ENCODE measurements at places on chromosomes 2 and 18.
A peak's percentile ranks its signal among the peaks of the same experiment; 100 is the strongest.

GRCh38 chr18:76962851-76963250, 140.5 kb downstream of the ZNF236 start:
- peak overlapping the region; percentile 51 for H3K4me3 ChIP-seq
- peaks cover 42% of the 10 kb centered on the region for H3K36me3 ChIP-seq
- peaks cover 28% of the 10 kb centered on the region for H3K4me1 ChIP-seq
- peak overlapping the region; percentile 85 for H3K27ac ChIP-seq
- no peak for DNase-seq

DNA sequence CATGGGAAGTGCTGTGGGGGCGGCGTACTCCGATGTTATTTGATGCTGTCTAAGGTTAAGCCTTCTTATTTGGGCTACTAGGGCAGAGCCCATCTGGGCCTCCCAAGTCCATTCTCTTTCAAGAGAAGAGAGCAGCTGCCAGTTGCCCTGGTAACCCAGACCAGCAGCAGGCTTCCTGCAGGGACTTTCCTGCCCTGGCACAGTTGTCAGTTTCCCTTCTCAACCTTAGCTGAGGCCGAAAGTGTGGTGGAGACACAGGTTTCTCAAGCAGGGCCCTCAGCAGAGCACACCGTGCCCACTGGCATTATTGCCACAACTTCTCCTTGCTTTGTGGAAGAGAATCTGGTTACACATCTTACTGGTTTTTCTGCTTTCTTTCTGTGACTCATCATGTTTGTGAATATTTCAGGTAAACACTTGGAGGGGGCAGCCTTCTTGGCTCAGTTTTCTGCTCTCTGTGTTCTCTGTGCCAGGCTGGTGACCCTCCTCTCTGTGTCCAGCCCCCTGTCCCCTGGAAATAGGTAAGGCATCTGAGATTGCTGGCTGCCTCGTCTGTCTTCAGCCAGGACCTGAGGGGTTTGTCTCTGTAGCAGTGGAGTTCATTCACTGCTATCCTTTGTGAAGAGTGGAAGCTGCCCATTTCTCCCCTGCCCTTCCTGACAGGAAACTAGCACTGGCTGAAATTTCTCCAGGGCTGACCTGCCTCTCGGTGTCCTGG, 111.0 kb downstream of the B3GNT2 start:
- H3K36me3 ChIP-seq = peaks cover 3% of the 10 kb centered on the region
- H3K4me1 ChIP-seq = peaks cover 93% of the 10 kb centered on the region
- peak; percentile 76 for DNase-seq

DNA sequence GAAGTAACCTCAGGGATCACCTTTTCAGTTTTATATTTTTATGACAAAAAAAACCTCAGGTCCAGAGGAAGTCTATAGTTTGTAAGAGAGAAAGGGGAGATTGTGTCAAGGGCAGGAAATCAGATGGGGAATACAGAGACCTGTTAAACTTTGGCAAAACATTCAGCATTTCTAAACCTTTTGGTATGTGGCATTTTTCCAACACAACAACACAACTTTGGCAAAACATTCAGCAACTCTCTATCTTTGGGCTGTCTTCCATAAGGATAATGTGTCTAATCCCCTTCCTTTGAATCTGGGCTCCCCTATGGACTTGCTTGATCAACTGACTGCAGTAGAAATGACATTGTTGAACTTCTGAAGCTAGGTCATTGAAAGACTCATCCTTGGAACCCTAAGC, 220.6 kb upstream of the CCDC68 start:
- no peak overlapping the region for H3K27ac ChIP-seq
- H3K4me3 ChIP-seq = no peak overlapping the region
- no peaks in the 10 kb centered on the region for H3K4me1 ChIP-seq
- H3K27me3 ChIP-seq = no peaks in the 10 kb centered on the region
- no peak for DNase-seq

- no peaks in the 10 kb centered on the region for H3K36me3 ChIP-seq
- H3K4me1 ChIP-seq = no peaks in the 10 kb centered on the region
- no peak overlapping the region for H3K27ac ChIP-seq
- DNase-seq = no peak
- no peak overlapping the region for H3K4me3 ChIP-seq
Observed at GRCh38 chr2:119491776-119492525, 32.3 kb downstream of the SCTR start.

GRCh38 chr2:58992062-58992706, 751.1 kb upstream of the FANCL start:
- H3K27me3 ChIP-seq = no peaks in the 10 kb centered on the region
- H3K27ac ChIP-seq = no peak overlapping the region
- DNase-seq = no peak
- no peak overlapping the region for H3K4me3 ChIP-seq
- no peaks in the 10 kb centered on the region for H3K36me3 ChIP-seq
- H3K4me1 ChIP-seq = no peaks in the 10 kb centered on the region

GRCh38 chr18:23888881-23889280, 125.7 kb upstream of the TTC39C start:
- DNase-seq = no peak
- no peak overlapping the region for H3K27ac ChIP-seq
- no peaks in the 10 kb centered on the region for H3K27me3 ChIP-seq

- H3K4me3 ChIP-seq = peak overlapping the region; percentile 92
- peak overlapping the region; percentile 96 for H3K27ac ChIP-seq
- peaks cover 64% of the 10 kb centered on the region for H3K4me1 ChIP-seq
Observed at GRCh38 chr2:200962811-200963123, 693 bp downstream of the ORC2 start.

- H3K36me3 ChIP-seq = no peaks in the 10 kb centered on the region
- no peaks in the 10 kb centered on the region for H3K27me3 ChIP-seq
- no peak for DNase-seq
Observed at GRCh38 chr2:2512931-2513330, 181.9 kb upstream of the MYT1L start.

- no peak overlapping the region for H3K27ac ChIP-seq
- DNase-seq = no peak
- no peaks in the 10 kb centered on the region for H3K36me3 ChIP-seq
- H3K4me1 ChIP-seq = no peaks in the 10 kb centered on the region
Observed at GRCh38 chr2:180056367-180057118, 49.4 kb upstream of the CWC22 start.

- no peaks in the 10 kb centered on the region for H3K27me3 ChIP-seq
- H3K4me1 ChIP-seq = peaks cover 18% of the 10 kb centered on the region
- no peak for DNase-seq
Observed at GRCh38 chr2:168694866-168695265, 107.6 kb upstream of the NOSTRIN start.

DNA sequence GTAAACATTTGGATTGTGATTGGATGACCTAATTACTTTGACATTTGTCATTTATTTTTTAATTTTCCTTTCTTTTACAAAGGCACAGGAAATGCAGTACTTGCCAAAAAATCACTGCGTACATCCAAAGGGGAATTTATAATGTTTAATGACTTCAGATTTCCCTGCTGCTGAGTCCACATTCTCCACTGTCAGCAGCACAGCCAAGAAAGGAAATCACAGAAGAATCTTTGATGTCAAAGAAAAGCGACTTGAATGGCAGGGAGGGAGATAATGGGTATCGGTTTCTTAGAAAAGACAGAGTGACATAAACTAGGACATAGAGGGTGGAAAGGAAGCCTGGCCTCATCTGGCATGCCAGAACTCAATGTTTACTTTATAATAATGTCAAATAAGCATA, 41.4 kb upstream of the COPS8 start:
- H3K27me3 ChIP-seq = peaks cover 18% of the 10 kb centered on the region
- H3K4me3 ChIP-seq = no peak overlapping the region
- peaks cover 1% of the 10 kb centered on the region for H3K36me3 ChIP-seq
- no peak overlapping the region for H3K27ac ChIP-seq
- H3K4me1 ChIP-seq = no peaks in the 10 kb centered on the region

- no peaks in the 10 kb centered on the region for H3K27me3 ChIP-seq
- peaks cover 17% of the 10 kb centered on the region for H3K4me1 ChIP-seq
- peak overlapping the region; percentile 22 for H3K4me3 ChIP-seq
- no peak overlapping the region for H3K27ac ChIP-seq
- DNase-seq = no peak
Observed at GRCh38 chr2:53933329-53933728, 37.5 kb downstream of the PSME4 start.

GRCh38 chr2:10584242-10584753, 105.5 kb downstream of the NOL10 start:
- H3K36me3 ChIP-seq = peaks cover 20% of the 10 kb centered on the region
- no peaks in the 10 kb centered on the region for H3K27me3 ChIP-seq
- H3K27ac ChIP-seq = no peak overlapping the region
- no peak for DNase-seq
- H3K4me3 ChIP-seq = no peak overlapping the region

GRCh38 chr2:32865399-32866068, 81.2 kb upstream of the LTBP1 start:
- peaks cover 13% of the 10 kb centered on the region for H3K27me3 ChIP-seq
- no peak for DNase-seq
- no peak overlapping the region for H3K4me3 ChIP-seq

GRCh38 chr18:80171054-80171872, 62.2 kb downstream of the ADNP2 start:
- peak; percentile 69 for DNase-seq
- peaks cover 1% of the 10 kb centered on the region for H3K36me3 ChIP-seq
- H3K4me1 ChIP-seq = peaks cover 40% of the 10 kb centered on the region
- no peak overlapping the region for H3K4me3 ChIP-seq
- no peak overlapping the region for H3K27ac ChIP-seq
- H3K27me3 ChIP-seq = peaks cover 67% of the 10 kb centered on the region

GRCh38 chr2:138485019-138485418, 16.6 kb upstream of the SPOPL start:
- peaks cover 2% of the 10 kb centered on the region for H3K36me3 ChIP-seq
- no peak overlapping the region for H3K27ac ChIP-seq
- no peak overlapping the region for H3K4me3 ChIP-seq
- no peaks in the 10 kb centered on the region for H3K4me1 ChIP-seq
- no peak for DNase-seq

GRCh38 chr2:143808166-143808565, 678.9 kb downstream of the ARHGAP15 start:
- no peaks in the 10 kb centered on the region for H3K27me3 ChIP-seq
- peaks cover 9% of the 10 kb centered on the region for H3K36me3 ChIP-seq

DNA sequence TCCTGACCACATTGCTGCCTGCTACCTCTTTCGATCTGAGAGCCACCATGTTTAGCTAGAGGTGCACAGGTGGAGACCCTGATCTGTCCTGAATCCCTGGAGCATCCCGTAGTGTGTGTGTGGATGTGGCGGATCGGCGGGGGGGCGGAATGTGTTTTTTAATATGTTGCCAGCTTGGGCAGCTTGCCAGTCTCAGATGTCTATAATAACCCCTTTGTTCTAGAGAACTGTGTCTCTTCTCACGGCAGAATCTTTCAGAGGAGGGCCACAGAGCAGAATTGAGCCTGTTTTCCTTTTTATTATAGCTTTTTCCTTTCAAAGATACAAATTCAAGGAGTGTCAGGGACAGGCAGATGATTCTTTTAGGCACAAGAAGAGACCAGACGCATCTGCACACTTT, 934.1 kb upstream of the KLHL29 start:
- no peak overlapping the region for H3K27ac ChIP-seq
- no peak for DNase-seq
- no peaks in the 10 kb centered on the region for H3K36me3 ChIP-seq
- no peak overlapping the region for H3K4me3 ChIP-seq
- no peaks in the 10 kb centered on the region for H3K27me3 ChIP-seq

- H3K27ac ChIP-seq = no peak overlapping the region
Observed at GRCh38 chr2:171958475-171958874, 36.2 kb downstream of the HAT1 start.

GRCh38 chr2:175317751-175318150, 136.2 kb upstream of the ATP5MC3 start:
- H3K27ac ChIP-seq = no peak overlapping the region
- no peak overlapping the region for H3K4me3 ChIP-seq
- H3K4me1 ChIP-seq = no peaks in the 10 kb centered on the region
- peaks cover 29% of the 10 kb centered on the region for H3K27me3 ChIP-seq
- DNase-seq = no peak
- no peaks in the 10 kb centered on the region for H3K36me3 ChIP-seq

DNA sequence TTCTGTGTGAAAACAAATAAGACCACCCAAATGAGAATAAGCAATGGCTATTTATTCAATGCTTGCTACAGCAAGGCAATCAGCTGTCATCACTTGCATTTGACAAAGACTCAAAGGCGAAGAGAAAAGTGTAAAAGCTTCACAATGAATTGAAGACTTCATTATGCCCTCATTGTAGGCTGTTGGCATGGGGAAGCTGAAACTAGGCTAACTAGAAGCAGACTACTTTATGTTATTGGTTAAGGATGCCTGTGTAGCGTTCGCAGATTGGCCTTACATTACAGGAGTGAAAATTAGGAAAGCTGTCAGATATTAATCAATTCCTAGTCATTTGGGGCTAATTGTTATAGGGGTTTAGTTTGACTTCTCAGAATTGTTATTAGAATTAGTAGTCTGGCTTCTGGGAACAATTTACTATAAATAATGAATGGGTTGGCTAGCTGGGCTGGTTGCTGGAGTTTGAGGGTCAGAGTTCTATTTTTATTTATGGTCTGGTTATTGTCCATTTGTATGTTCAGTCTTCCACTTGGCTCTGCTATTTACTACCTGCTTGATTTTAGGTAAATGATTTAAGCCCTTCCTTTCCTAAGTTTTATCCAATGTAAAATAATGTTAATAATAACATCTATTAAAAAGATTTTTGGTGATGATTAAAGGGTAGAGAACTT, 437.2 kb upstream of the SYT4 start:
- DNase-seq = no peak
- no peak overlapping the region for H3K27ac ChIP-seq
- H3K27me3 ChIP-seq = no peaks in the 10 kb centered on the region
- no peaks in the 10 kb centered on the region for H3K36me3 ChIP-seq
- H3K4me1 ChIP-seq = no peaks in the 10 kb centered on the region

DNA sequence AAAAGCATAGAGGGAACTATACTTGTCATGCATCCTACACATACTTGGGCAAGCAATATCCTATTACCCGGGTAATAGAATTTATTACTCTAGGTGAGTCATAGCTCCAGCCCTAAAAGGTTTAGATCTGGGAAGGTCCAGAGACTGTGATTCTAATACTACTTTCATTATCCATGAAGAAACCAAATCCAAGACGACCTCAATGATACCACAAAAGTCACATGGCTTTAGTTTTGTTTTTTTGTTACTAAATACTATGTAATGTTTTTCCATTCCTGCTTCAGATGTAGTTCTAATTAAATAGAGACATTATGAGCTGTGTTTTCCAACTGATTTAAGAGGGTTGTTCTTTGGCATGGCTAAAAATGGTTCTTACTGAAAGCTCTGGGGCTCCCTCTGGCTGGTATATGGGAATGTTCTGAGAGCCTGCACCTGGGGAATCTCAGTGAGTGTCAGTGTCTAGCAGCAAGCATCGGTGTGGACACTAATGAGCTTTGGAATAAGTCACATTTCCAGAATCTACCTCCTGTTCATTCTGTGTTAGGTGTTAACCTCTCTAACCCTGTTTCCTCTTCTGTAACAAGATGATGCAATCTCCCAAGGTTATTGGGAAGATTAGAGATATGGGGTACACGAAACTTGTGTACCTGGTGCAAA, 20.5 kb upstream of the IL1RL2 start:
- DNase-seq = no peak
- H3K27ac ChIP-seq = no peak overlapping the region
- peaks cover 2% of the 10 kb centered on the region for H3K27me3 ChIP-seq
- H3K36me3 ChIP-seq = peaks cover 4% of the 10 kb centered on the region
- no peak overlapping the region for H3K4me3 ChIP-seq

DNA sequence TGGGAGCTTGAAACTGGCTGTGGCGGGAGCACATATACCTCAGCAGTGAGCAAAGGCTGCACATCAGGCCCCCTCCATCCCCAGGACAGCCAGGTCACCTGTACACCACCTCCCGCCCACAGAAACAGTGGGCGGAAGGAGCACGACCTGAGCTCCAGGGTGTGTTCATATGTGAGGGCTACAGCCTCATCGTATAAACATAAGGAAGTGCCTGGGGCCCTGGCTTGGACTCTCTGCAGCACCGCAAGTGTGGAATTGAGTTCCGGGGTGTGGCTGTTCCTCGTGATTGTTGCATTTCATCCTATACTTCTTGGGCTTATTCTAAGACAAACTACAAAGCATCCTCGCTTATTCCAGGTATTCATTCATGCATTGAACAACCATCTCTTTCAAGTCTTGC, 60.1 kb upstream of the TPO start:
- H3K4me1 ChIP-seq = no peaks in the 10 kb centered on the region
- no peaks in the 10 kb centered on the region for H3K27me3 ChIP-seq
- no peaks in the 10 kb centered on the region for H3K36me3 ChIP-seq
- no peak overlapping the region for H3K27ac ChIP-seq

All from activated CD8-positive, alpha-beta memory T cell treated with anti-CD3 and anti-CD28 coated beads, Interleukin-2, amount 10 ng/mL, durations not matched to agents 7 days and 5 days (primary cell).